Activated B cell treated with CpG ODN at 0.5 μM for 24 hours (primary cell): ENCODE measurements at places on chromosomes 2 and 18.

- no peak for DNase-seq
Observed at GRCh38 chr2:187377340-187377739, 70.7 kb downstream of the CALCRL start.

DNA sequence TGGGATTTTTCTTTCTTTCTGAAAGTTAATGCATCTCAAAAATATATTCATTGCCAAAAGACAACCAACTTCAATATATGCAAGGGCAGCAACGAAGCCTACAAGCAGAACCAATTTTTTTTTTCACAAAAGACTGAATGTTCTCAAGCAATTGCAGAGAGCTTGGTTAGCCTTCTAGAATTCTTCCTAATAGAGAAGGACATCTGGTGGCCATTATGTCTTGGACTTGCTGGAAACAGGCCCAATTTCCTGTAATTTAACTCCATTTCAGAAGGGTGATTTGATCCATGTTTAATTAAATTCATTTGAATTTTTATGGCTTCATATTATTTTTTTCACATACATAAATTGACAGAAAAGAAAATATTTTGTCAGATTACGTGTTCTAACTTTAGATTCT, 208.0 kb downstream of the TPGS2 start:
- no peak for DNase-seq

GRCh38 chr2:200430017-200430416, 79.9 kb downstream of the KCTD18 start:
- DNase-seq, result no peak

GRCh38 chr2:776487-776886, 99.3 kb upstream of the TMEM18 start:
- no peak for DNase-seq
